Fibroblast of villous mesenchyme (primary cell): ENCODE measurements at places on chromosomes 3 and 15.

- DNase-seq: no peak
These were observed 144.8 kb upstream of the BHLHE40 start for GRCh38 chr3:4834403-4834866.

DNA sequence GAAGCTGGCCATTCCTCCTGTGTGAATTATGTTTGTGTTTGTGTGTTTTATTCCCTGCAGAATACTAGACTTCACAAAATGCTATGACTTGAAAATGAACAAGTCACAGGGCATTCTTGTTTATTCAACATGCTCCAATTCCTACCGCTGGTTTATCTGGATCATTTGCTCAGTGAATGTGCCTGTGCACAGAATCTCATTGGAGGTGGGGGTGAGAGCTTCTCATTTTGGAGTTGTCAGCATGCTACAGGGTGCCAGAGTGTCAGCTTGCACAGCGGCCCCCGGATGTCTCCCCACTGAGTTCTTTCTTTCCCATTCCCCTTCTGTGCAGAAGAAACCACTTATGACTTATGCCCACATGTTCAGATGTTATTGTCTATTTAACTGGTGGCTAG lies 428.7 kb downstream of the ROBO2 start:
- no peak for DNase-seq

DNA sequence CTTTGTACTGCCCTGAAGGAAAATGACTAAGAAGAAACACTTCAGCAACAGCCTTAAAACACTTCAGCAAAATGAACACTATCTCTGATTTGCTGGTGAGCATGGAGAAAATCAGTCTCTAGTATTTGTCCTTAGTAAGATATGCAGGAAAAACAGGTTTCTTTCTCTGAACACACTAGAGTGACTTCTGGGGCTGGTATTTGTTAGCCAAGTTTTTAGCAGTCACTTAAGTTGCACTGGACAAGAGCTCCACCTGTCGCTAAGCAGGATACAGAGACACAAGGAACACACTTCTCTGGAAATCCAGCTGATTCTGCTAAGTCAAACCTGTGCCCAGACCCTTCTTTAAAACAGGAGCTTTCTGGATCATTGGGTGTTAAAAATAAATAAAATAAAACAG lies 65.3 kb downstream of the CHAC1 start:
- DNase-seq: peak; percentile 64

- DNase-seq: no peak
These were observed 295.1 kb downstream of the EPHB1 start for GRCh38 chr3:135090020-135090717.

DNA sequence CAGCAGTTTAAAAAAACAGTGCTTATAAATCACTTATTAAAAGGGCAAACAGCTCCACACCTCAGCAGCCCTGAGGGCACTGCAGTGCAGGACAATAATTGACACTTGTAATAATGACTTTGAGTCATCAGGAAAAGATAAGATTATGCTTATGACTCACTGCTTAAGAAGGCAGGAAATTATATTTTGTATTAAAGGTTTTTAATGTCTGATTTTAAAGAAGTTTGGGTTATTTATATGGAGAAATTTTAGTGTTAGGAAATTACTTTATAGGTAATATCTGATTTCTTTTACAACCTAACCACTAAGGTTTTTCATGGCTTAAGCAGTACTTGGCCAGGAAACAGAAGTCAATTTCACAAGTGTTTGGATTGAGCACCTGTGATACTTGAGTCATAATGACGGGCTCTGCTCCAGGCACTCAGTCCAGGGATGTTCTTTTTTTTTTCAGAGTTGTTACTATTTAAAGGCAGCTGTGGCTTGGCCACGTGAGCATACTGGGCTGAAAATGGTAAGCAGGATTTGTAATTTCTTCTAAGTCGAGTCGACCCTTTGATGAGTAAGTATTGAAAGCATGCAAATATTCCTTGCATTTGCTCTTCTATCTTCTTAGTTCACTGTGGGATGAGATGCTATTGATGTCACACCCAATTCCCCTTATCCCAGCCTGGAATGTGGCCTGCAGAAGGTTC lies 21.6 kb upstream of the SLC6A20 start:
- DNase-seq: peak; percentile 97

DNA sequence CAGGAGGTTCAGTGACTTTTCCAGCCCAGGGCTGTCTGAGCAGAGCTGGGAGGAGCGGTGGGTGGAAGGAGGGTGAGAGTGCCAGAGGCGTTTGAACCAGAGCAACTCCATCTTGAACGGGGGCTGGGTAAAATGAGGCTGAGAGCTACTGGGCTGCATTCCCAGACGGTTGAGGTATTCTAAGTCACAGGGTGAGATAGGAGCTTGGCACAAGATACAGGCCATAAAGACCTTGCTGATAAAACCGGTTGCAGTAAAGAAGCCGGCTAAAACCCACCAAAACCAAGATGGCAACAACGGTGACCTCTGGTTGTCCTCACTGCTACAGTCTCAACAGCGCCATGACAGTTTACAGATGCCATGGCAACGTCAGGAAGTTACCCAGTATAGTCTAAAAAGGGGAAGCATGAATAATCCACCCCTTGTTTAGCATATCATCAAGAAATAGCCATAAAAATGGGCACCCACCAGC lies 60.2 kb downstream of the ABTB1 start:
- no peak for DNase-seq

DNA sequence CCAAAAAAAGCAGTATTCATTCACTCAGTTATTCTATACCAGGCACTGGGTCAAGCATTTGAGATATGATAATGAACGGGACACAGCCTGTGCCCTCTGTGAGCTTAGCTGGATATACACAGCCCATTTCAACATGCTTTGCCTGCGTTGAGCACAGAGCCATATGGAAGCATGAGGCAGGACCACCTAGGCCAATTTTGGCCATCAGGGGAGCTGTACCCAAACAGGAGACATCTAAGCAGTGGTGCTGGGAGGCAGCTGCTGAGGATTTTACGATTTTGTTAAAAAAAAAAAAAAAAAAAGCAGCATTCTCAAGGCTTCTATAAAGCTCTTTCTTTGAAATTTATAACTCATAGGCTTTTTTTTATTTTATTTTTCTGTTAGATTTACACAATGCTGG lies 87.2 kb upstream of the SLC2A2 start:
- no peak for DNase-seq

- no peak for DNase-seq
These were observed 29.3 kb upstream of the SLC41A3 start for GRCh38 chr3:126113238-126113555.

DNA sequence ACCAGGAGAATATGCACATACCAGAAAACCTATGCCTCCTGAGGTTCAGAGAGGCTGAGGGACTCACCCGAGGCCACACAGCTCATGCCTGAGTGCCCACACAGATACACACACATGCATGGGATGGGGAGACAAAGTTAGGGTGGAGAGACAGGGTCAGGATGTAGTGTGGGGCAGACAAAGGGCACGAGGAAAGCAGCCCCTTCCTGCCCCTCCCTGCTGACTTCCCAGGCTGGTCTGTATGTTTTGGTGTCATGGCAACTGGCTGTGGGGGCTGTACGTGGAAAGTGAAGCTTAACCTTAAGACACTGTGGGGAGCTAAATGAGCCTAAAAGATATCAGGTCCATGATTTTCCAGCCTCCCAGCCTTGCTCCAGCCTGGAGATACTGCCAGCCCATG lies 57.8 kb downstream of the EPHB3 start:
- no peak for DNase-seq

GRCh38 chr3:9779721-9780457 lies 10.1 kb upstream of the CAMK1 start:
- DNase-seq: no peak

DNA sequence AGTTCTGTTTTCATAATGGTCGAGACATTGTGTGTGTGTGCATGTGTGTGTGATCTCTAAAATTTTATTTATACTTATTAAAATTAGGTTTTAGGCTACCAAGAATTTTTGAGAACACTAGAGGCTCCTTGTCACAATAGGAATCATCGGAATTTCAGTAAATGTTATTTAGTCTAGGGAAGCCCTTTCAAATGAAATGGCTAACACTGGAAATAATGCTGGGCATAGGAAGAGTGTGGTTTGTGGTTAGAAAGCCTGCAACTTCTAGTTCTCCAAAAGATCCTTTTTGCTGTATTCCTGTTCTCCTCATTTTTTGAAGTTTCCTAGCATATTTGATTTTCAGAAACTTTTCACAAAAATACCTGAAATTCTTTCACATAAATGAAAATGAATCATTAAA lies 92.5 kb upstream of the MBNL1 start:
- no peak for DNase-seq

- peak; percentile 34 for DNase-seq
These were observed 15.5 kb upstream of the HOMER2 start for GRCh38 chr15:82968066-82968465.

GRCh38 chr3:71728632-71729342 lies 3.6 kb upstream of the EIF4E3 start:
- DNase-seq: no peak

DNA sequence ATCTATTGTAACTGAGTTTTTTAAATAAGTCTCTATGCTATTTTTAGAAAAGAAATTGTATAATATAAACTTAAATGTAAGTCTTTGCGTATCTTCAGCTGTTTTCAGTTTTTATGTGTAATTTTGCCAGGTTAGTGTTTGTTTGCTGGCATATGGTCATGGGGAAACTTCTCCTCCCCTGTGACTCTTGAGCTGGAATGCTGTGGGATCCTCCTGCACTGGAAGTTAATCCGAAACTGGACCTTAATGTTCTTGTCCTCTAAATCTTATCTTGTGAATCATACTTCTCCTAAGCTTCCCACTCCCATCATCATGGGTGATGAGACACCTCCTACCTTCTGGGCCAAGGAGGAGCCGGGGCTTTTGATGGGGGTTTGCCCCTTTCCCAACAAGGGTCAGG lies 52.4 kb upstream of the CHST2 start:
- DNase-seq: peak; percentile 82

DNA sequence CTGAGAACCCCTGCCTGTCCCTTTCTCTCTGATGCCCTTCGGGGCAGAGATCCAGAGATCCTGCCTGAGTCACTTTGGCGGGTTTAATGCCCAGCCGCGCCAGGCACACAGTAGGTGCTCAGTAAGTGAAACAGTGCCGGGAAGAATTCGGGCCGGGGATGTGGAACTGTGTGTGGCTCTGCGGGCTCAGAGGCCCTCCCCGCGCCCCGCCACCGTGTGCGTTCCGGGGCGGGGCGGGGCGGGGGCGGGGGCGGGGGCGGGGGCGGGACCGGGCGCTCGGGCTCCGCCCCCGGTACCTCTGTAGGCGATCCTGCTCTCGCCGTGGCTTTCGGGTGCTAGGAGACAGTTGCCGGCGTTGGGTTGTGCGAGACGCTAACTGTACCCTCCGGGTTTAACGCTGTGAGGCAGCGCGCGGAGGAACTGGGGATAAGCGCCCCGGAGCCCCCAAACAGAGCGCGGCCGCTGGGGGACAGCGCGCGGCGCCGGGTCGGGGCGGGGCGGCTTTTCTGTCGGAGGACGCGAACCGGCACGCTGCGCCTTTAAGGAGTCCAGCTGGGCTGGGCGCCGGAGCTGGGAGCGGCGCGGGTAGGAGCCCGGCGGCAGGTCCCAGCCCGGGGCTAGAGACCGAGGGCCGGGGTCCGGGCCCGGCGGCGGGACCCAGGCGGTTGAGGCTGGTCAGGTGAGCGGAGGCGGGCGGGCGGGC lies at the start of gene ABHD6:
Gene ABHD6, plus strand, starts transcription at position 555 of the 703 bp plus-strand sequence. CDS start 18,795 bp downstream, outside the sequence.
- peak; percentile 69 for DNase-seq

GRCh38 chr3:113662824-113663223 lies 33.6 kb downstream of the USF3 start:
- no peak for DNase-seq

- no peak for DNase-seq
These were observed 70.3 kb downstream of the TAMM41 start for GRCh38 chr3:11776346-11776745.

- DNase-seq: no peak
These were observed 339.8 kb upstream of the RARB start for GRCh38 chr3:25088284-25088683.
